ENCODE measurements at places on chromosomes 2 and 18. TPM values are rescaled to one million over a fixed set of nuclear protein-coding genes. Genes with fewer than 3 reads are reported as not detected.

The TTN gene
- total RNA-seq: 0.87 TPM

The ALPP gene
- total RNA-seq: not detected

GRCh38 chr18:74652392-74652988 is 54.8 kb downstream of the ZNF407 start:
- no peak for DNase-seq

DNA sequence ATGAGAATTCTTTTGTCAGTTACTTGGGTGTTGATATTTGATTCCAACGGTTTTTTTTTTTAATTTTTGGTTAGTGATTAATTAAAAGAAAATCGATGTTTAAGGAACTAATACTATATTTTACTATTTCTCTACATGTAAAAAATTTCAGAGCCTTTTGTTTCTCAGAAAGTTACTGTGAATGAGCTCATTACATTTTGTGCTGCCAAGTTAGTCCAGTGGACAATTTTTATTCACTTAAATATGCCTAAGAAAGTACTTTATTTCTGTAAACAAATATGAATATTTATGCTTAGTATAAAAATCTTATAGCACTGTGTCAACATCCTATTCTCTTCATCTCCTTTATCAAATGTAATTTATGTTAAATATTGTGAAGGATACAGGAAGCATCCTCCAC is 309.3 kb downstream of the CTNNA2 start:
- no peak for DNase-seq

DNA sequence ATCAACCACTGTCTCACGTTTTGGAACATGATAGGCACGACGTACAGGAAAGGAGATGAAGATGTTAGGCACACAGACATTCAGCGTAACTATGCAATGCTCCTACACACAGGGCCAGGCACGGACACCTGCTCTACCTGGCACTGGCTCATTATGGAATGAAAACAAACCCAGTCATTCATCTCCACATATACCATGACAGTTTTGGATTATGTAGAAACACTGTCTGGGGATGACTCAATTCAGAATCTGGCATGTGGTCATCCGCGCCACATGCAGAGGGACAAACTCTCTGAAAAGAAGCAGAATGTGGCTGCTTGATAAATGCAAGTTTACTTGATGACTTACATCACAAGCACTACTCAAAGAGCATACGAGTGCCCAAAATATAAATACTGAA is 29.5 kb upstream of the NFU1 start:
- DNase-seq: no peak

- DNase-seq: no peak
Measured at GRCh38 chr2:121746071-121746578, 9.3 kb upstream of the TSN start.

DNA sequence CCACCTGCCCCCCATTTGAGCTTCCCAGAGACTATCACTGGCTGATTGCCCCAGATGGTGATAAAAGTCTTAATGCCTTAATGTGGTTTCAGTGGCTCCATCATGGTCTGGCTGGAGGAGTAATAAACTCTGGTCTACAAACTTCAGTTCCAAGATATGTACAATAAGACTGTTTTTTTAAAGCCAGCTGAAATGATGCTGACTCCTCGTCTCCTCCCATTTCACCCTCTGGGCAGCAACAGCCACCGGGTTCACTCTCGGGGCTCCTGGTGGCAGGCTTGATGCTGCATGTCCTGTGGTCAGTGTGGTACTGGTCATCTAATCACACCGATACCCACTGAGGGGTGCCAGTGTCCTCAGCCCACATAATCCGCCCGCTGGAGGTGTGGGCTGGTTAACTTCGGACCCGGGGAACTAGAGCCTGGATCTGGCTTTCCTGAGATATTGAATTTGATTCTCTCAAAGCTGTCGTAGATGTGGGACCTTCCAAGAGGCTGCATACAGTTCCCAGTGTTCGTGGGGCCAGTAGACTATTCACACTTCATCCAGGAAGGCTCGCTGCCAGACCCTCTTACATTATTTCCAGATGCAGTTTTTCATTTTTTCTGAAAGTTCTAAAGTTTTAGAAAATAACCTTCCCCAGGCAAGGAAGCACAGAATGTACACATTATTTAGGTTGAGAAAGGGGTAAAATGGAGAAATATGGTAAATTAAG is 95.3 kb downstream of the GALR1 start:
- DNase-seq: no peak

GRCh38 chr2:37324536-37324785 is 172 bp downstream of the PRKD3 start:
- no peak for DNase-seq

DNA sequence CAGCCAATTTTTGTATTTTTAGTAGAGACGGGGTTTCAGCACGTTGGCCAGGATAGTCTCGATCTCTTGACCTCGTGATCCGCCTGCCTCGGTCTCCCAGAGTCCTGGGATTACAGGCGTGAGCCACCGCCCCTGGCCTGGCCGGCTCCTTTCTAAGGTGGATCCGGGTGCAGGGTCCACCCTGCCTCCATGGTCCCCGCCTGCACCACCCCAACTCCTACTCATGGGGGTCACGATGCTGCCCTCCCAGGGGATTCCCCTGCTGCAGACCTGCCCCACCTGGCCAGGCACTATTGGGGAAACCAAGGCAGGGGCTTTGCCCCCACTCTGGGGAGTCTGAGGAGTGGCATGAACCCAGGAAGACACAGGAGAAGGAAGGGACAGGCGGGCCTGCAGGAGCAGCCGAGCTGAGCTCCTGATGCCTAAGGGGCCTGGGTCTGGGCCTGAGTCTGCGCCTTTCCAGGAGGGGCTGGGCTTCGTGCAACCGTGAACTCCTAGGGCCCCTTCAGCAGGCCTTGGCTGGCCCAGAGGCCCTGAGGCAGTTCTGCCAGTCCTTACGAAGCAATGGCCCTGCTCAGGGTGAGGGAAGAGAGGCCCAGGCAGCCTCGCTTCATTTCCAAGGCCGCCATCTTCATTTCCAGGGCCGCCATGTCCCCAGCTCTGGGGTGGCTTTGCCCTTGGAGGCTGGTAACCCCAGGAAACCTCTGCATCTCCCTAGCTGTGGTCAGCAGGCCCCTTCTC is 67.2 kb upstream of the SMAD7 start:
- DNase-seq: no peak

DNA sequence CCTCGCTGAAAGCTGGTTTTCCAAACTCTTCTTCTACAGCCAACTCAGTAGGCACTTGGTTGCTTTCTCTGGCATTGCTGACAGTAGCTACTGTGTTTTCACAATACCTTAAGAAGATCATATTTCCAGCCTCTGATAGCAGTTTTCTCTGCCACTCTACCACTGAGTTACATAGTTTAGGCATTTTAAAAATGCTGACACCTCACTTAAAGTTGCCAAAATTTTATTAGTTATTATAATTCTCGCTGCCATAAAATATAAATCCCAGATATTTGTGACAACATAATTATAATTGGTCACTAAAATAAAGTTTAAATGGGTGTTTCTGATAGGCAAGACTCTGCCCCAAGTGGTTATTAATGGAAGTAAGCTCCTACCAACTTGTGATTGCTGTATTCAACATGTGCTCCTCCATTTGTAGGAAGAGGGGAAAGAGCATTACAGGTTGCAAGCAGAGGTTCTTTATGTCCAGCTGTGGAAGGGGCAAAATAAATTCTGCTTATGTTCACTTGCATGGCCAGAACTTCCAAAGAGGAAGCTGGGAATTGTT is 1202.8 kb downstream of the CNTNAP5 start:
- no peak for DNase-seq

DNA sequence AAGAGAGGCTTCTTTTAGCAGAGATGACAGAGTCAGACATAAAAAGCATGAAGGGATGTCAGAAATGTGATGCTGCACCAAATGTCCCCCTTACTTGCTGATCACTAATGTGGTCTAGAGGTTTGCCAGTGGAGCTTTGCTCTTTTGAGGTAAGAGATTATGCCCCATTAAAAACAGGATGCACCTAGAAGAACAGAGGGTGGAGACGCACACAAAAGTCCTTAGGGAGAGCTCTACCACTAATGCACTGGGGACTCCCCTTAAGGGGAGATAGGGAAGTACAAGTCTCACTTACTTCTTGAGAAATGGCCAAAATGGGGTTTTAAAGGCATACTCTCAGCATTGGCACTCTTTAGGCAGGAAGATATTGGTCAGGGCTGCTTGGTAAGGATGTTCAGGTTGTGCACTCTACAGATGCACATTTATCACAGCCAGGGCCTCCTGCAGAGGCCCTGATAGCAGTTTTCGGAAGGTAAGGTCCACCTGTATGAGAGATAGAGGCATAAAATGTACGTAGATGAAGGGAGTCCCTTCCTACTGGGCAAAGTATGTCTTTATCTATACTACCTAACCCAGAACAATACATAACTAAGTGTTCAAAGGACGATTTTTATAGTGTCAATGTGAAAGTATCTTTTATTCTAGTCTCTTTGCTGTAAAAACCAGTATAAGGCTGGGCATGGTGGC is 17.0 kb upstream of the SCYGR1 start:
- no peak for DNase-seq
